ENCODE measurements at places on chromosomes 2 and 18.

DNA sequence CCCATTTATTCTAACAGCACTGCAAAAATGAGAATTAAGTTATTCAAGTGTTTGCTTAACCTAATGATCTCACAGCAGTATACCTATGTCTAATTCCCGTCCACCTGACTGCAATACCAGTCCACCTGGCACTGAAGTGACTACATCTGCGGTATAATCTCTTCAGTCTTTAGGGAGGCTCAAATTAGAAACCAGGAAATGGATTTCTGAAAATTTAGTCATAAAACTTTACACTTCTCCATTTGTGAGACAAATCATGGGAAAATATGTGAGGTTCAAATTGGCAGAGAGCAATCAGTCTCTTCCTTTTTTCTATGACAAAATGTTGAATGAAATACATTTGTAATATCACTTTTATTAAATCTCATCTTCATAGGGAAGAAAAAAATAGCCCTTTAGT, 33.0 kb downstream of the FTCDNL1 start:
- DNase-seq = peak; percentile 70

DNA sequence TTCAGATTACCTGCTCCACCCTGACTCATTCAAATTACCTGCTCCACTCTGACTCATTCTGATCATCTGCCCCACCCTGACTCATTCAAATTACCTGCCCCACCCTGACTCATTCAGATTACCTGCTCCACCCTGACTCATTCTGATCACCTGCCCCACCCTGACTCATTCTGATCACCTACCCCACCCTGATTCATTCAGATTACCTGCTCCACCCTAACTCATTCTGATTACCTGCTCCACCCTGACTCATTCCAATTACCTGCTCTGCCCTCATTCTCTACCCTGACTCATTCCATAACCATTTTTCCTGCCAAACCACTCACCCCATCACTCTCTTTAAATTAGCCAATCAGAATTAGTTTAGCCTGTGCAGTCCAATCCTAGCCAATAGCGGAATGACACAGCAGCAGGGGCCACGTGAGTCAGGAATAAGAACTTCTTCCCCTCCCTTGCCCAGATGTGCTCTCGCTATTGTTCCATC, 26.2 kb downstream of the CFAP53 start:
- DNase-seq = no peak

- DNase-seq = no peak
Observed at GRCh38 chr2:233588400-233588799, 21.8 kb upstream of the USP40 start.

- no peak for DNase-seq
Observed at GRCh38 chr2:140154706-140155105, 1374.5 kb upstream of the NXPH2 start.

GRCh38 chr18:36757081-36757480, 71.7 kb downstream of the TPGS2 start:
- peak; percentile 11 for DNase-seq

GRCh38 chr2:109428841-109429566, 184.8 kb downstream of the SEPTIN10 start:
- DNase-seq = no peak

DNA sequence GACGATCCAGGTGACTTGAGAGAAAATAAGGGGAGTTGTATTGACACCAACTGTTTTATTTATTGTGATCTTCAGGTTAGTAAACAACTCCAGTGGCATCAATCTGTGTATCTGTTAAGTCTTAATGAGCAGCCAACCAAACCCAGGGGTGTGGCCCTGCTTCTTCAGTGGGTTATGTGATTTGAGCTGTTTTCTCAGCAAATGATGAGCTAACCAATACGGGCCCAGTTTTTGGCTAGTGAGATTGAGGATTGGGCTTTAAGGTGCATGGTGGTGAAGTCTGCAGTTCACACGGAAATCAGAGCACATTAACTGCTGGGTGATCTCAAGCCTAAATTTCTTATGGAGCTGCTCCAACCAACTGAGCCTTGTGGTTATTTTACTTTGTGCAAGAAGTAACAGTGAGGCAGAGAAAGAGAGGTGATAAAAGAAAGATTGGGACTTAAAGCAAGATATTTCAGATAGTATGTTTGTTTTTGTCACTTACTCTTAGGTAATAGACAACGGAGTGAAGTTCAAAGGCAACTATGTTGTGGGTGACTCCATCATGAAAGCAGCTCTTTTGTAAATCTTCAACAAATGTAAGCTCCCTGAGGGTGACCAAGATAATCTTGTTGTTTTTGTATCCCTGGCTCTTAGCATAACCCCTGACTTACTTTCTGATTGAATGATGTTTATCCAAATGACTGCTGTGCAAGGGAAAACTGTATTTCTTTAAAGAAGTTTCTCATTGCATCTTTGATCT, 2.4 kb downstream of the MTCL1 start:
- no peak for DNase-seq

DNA sequence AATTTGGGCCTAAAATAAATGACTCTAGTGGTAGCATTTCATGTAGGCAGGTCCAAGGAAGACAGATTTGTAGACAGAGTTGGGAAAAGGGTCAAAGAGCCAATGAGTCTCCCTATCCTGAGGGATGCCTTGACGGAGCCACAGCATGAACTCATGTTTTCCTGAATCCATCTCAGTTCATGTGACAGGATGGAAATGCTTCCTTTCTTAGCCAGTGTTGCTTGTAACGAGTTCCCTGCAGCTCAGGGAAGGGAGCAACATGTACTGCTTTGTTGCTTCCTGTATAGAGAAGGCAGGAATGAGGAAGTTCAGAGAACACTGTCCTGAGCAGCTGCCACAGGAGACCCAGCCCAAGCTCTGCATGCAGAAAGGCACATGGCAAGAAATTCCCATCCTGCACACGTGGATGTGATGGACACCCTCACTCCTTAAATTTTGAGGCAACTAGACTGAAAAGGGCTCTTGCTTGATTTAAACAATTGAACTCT, 27.9 kb downstream of the TMEM17 start:
- peak; percentile 53 for DNase-seq

DNA sequence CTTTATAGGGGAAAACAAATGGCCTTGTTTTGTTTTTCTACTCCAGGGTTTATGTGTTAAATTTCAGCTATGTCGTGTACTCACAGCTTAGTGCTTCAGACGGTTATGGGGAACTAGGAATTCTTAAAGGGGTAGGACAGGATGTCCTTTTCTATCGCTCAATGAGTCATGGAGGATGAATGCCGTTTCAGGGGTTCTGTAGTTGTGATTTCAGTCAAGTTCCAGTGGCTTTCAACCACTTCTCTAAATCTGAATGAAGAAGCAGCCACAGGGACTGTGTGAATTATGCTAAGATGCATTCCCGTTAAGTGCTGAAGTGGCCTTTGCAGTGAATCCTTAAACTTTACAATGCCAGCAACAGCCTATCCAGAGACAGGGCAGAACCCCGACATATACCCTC, 1231.7 kb upstream of the ZEB2 start:
- DNase-seq = peak; percentile 94

DNA sequence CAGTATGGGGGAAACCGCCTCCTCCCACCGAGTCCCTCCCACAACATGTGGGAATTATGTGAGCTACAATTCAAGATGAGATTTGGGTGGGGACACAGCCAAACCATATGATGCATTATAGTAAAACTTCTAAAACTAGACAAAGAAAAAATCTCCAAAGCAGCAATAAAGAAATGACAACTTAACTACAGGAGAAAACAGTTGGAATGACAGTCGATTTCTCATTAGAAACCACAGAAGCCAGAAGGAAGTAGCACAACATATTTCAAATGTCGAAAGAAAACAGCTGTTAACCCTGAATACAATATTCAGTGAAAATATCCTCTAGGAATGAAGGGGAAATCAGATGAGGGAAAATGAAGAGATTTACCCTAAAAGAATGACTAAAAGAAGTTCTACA, 53.5 kb upstream of the TCF4 start:
- DNase-seq = no peak

- no peak for DNase-seq
Observed at GRCh38 chr18:37265382-37265781, 300.2 kb downstream of the CELF4 start.

DNA sequence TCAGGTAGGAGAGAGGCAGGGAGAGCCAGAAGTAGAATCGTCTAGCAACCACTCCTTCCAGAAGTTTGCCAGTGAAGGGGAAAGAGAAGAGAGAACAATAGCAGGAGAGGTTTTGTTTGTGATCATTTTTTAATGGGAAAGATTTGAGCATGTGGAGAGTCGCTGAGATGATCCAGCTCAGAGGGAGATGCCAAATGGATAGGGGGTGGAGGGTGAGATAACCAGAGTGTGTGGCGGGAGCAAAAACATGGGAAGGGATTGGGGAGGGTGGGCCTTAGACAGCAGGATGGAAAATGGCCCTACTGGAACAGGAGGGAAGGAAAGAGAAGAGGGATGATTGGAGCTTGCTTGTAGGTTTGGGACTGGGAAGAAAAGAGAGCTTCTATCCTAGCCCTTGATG, 269.8 kb downstream of the GLI2 start:
- DNase-seq = no peak

GRCh38 chr2:105924271-105924670, 179.6 kb downstream of the NCK2 start:
- DNase-seq = no peak

All from inflammatory macrophage (primary cell).